ENCODE measurements at places on chromosomes 2 and 18.

DNA sequence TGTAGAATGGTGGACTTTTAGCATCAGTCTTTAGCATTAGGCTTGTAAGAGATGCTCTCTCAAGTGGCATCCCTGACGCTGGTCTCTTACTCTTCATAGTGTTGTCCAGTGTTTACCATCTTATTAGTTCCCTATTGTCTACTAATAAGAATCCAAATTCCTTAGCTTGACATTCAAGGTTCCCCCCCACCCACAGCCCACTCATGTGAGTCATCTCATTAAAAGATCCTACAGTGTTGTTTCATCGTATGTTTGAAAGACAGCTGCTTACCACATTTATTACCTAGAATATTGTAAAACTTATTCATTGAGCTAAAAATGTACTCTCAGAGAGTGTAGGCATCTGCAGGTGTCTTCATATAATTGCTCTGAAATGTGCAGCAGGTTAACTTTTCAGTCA, 28.5 kb downstream of the EIF5B start:
- no peak for DNase-seq

DNA sequence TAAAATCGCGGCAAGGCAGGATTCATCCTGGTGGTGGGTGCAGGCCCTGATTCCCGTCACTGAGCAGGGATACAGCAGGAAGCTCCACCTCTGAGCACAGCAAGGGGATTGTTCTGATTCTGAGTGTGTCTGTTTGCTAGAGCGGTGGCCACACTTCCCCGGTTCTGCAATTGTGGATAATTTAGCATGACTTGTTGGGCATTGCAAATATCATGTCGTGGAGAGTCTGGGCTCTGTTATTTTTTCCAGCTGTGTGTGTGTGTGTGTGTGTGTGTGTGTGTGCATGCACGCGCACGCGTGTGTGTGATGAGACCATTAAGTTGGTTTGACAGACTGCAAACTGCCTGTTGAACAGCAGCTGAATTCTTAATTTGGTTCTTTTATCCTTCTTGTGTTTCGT, 4.1 kb upstream of the TMEM18 start:
- DNase-seq, result no peak

- DNase-seq, result no peak
Observed at GRCh38 chr2:73494031-73494430, 108.4 kb downstream of the ALMS1 start.

- DNase-seq, result no peak
Observed at GRCh38 chr18:37457341-37457740, 108.3 kb downstream of the CELF4 start.

GRCh38 chr2:178043266-178043665, 29.3 kb downstream of the PDE11A start:
- DNase-seq, result no peak

DNA sequence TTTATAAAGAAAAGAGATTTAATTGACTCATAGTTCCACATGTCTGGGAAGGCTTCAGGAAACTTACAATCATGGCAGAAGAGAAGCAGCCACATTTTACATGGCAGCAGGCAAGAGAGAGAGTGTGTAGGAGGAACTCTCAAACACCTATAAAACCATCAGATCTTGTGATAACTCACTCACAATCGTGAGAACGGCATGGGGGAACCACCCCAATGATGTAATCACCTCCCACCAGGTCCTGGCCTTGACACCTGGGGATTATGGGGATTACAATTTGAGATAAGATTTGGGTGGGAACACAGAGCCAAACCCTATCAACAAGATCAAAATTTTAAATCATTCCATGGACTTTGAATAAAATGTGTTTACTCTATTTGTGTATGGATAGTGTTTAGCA, 575.6 kb downstream of the ADCYAP1 start:
- no peak for DNase-seq

DNA sequence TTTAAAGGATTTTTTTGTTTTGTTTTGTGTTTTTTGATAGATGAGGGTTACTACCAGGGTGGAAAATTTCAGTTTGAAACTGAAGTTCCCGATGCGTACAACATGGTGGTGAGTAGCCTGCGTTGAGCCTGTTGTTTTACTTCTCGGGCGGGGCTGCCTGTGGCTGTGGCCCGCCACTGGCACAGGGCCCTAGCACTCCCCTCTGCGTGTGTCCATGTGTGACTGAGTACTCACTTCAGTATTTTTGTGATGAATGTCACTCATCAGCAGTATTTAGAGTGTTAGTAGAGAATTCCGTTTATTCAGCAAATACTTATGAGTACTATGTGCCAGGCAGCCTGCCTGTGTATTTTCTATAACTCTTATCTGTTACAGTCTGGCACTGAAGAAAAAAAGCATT, 44.3 kb upstream of the SCLY start:
- no peak for DNase-seq

GRCh38 chr2:239598011-239598731, 197.4 kb upstream of the HDAC4 start:
- no peak for DNase-seq

- no peak for DNase-seq
Observed at GRCh38 chr2:210287301-210287700, 27.7 kb downstream of the MYL1 start.

- no peak for DNase-seq
Observed at GRCh38 chr2:196249860-196250259, 78.5 kb upstream of the STK17B start.

GRCh38 chr18:63399300-63399699, 23.0 kb downstream of the VPS4B start:
- no peak for DNase-seq

GRCh38 chr2:11705063-11705462, 35.1 kb upstream of the NTSR2 start:
- no peak for DNase-seq

DNA sequence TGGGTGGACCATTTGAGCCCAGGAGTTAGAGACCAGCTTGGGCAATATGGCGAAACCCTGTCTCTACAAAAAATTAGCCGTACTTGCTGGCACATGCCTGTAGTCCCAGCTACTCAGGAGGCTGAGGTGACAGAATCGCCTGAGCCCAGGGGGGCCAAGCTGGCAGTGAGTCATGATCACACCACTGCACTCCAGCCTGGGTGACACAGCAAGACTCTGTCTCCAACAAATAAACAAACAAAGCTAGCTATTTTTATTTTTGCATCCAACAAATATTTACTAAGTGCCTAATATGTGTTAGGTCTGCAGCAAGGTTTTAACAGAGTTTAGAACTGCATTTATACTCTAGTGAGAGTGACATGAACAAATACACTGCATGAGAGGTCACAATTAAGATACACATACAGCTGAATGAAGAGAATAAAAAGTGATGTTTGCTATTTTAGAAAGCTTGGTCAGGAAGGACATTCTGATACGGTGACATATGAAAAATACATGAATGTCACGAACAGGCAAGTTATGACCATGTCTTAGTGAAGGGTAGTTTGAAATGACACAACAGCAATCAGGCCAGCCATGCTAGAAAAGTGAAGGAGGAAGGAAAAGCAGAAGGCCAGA, 83.2 kb upstream of the FRZB start:
- no peak for DNase-seq

- no peak for DNase-seq
Observed at GRCh38 chr2:151200844-151201243, 60.8 kb downstream of the RBM43 start.

All from hippocampal formation (tissue), 2 donors.